ENCODE measurements at places on chromosomes 3 and 15. TPM values are rescaled to one million over a fixed set of nuclear protein-coding genes. Genes with fewer than 3 reads are reported as not detected.
A peak's percentile ranks its signal among the peaks of the same experiment; 100 is the strongest.

GRCh38 chr3:67647390-67647878, 7.0 kb downstream of the SUCLG2 start:
- peak; percentile 9 for DNase-seq

DNA sequence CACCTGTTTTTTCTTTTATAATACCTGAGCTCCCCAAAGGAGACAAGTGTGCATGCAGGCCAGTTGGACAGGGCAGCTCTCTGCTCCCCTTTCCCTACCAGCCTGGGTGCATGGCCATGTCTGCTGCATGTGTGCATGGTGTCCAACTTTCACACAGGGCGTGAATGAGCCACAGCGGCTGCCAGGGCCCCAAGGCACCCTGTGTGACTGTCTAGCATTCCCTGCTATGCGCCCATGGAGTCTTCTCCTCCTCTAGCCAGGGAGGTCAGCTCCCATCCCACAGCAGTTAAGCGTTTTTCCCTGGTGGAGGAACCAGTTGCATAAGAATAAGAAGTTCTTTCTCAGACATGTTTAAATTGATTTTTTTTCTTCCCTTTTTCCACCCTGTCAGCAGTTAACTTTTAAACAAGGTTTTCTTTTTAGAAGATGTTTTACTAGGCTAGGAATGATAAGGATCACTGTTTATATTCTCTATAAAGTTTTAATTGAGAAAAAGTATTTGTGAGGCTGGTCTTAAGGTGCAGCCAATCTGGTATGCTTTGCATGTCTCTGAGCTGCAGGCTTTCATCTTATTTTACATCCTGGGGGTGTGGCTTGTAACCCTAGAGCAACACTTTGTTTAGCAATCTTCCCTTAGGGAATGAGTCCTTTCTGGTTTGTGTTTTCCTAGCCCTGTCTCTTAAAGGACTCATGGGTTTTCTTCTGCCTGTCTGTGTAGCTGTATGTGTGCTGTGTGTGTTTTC, 20.5 kb upstream of the OR5H1 start:
- no peak for DNase-seq

Gene SLC4A7
- total RNA-seq, result 15.2 TPM

Gene ALG1L2
- total RNA-seq, result not detected

- DNase-seq, result no peak
These were observed 48.7 kb downstream of the NMNAT3 start for GRCh38 chr3:139629033-139629432.

GRCh38 chr15:73727330-73727976, 25.7 kb downstream of the INSYN1 start:
- DNase-seq, result no peak

Gene DUOX1
- total RNA-seq, result 0.24 TPM

DNA sequence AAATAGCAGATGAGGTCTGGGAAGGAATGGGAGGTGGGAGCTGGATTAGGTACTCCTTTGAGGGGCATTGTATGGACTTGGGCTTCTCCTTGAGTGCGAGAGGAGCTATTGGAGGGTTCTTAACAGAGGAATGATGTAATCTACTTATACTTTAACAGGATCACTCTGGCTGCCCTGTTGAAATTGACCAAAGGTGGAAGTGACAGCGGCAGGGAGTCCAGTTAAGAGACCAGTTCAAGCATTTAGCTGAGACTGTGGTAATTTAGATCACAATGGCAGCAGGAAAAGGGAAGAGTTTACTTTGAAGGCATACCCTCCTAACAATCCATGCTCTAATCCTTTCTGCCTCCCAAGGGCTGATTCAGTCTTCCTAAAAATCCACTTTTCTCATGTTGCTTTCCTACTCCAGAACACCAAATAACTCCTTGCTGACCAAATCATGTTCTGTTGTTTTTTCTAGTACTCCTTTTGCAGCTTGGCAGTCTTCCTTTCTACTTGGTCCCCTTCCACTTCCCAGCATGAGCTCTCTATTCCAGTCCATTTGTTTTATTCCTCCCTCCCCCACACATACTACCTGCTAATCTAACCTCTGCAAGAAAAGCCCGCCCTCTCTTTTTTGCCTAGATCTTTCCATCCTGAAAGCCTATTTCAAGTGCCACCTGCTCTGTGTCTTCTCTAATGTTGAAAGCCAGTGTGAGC, 139.4 kb downstream of the NECTIN3 start:
- DNase-seq, result no peak

- no peak for DNase-seq
These were observed 238.7 kb downstream of the CHST2 start for GRCh38 chr3:143358155-143358792.

Gene CPEB1
- total RNA-seq, result 3.4 TPM

Gene SORD
- total RNA-seq, result 13.9 TPM

Gene LXN
- 2.7 TPM for total RNA-seq

DNA sequence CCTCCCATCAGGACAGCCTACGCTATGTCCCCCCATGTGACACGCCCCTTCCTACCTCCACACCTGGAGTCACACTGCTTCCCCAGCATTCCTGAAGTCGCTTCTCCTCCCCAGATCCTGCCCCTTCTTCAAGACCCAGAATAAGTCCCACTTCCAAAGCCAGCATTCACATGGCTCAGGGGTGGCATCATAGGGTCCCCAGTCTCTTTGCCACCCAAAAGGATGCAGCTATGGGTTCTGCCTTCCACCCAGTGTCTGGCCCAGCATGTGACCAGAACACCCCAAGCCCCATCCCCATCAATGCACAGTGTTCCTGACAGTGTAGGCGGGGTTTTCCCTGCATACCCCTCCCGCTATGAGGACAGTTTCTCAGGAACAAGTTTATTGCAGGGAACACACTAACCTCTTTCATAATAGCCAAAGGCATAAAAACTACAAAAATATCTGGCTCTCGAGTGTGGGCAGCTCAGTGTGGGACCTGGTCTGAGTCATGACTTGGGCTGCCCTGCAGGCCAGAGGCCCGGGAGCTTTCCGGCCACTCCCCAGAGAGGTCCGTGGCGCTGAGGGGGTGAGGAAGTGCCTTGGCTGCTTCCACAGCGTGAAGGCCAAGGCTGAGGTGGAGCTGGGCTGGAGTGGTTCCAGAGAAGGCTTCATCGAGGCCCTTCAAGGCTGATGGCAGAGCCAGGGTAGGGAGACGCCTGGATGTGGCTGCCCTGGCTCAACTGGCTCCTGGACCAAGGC, 5.8 kb downstream of the ISLR start:
- DNase-seq, result peak; percentile 78
